ENCODE measurements at places on chromosomes 2 and 18.

DNA sequence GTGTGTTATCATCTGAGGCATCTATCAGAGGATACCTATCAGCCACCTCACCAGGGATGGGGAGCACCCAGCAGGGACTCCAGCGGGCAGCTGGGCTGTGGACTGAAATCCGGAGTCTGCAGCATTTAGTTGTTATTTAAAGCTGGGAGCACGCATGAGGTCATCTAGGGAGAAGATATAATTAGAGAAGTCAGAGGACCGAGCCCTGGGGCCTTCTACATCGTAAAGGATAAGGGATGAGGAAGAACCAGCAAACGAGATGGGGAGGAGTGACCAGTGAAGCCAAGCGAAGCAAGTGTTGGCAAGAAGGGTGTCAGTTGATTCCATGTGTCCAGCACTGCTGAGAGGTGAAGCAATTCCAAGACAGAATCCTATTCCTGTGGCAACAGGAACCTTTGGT, 70.3 kb downstream of the STEAP3 start:
- no peak for DNase-seq

GRCh38 chr2:24011250-24012104, 1.6 kb downstream of the MFSD2B start:
- no peak for DNase-seq

GRCh38 chr2:199862788-199863187, 11.8 kb upstream of the FTCDNL1 start:
- DNase-seq: no peak

DNA sequence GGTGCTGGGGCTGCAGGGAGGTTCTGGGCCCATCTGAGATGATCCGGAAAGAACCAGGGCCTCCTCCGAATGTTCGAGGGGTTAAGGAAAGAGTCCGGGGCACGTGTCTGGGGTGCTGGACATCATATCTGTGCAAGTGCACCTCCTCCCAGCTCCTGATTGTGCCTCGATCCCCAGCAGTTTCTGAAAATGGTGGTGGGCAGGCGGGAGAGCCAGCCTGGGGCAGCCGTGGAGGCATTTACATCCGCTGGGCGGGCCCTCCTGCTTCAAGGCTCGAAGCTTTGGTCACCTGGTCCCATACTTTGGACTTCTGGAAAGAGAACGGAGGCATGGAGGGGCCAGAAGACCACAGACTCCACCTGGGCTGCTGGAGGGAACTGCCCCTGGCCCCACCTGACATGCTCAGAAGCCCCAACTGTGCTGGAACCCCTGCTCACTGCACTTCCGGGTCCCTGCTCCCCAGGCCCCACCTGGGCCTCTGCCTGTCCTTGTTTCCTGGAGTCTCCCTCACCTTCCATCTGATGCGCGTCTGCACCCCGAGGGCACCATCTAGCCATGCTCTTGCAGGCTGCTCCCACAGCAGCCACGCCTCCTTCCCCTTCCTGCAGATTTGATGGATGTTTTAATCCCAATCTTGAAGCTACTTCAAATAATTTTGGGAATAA, 119.2 kb upstream of the HDAC4 start:
- no peak for DNase-seq

DNA sequence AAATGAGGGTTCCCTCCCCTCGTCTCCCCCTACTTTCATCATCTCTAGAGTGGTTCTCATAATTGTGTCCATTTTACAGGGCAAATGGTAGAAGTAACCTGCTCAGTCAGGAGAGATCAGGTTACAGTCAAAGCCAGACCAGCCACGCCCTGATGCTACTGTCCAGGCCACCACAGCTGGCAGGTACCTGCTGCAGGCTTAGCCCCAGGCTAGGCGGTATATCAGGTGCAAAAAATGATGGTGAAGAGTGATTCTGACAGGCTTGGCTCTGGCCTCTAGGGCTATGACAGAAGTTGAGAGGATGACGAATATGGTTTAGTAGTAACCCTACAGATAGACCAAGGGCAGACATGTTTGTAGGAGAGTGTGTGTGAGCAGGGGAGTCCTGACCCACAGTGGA, 67.1 kb downstream of the HAUS1 start:
- no peak for DNase-seq

DNA sequence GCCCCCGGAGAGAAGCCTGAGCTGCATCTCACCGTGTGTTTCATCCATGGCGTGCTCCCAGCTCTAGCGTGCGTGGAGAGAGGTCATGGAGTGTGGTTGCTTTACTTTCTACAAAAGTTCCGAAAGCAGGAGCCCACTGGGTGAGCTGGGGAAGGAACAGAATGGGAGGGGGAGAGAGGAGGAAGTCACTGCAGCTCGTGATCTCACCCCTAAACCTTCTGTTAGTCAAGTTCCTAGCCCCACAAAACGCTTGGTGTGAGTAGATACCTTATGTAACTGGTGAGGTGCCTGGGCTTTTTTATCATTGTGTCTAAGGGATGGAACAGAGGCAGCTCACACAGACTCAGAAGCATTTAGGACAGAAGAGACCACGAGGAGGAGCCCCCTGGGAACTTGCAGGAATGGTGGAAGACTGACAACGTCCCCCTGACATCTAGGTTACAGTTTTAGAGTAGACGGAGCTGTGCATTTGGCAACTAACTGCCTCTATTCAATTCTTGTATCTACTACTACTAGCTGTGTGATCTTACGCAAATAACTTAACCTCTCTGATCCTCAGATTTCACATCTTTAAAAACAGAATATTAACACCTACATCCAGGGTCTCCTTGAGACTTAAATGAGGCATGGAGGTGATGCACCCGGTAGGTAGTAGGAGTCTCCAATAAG, 123.3 kb downstream of the ARL4C start:
- no peak for DNase-seq

GRCh38 chr2:58067001-58067400, 20.4 kb downstream of the VRK2 start:
- DNase-seq: no peak

- DNase-seq: no peak
Measured at GRCh38 chr2:68236103-68236734, 16.1 kb downstream of the PPP3R1 start.

DNA sequence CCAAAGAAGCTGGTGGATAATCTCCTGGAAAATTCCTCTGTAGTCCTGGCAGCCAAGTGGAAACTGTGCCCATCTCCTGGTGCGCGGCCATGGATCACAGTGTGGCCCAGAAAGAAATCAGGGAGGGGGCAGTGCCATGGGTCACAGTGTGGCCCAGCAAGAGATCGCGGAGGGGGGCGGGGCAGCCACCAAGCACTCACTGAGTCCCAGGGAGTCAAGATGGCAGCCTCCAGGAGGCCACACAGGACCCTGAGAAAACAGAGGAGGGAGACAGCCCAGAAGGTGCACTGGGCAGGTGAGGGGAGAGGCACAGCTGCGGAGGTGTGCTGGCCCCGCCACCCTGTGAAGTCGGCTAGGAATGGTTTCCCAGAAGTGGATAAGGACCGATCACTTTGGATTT, 8.1 kb upstream of the ATP6V1B1 start:
- DNase-seq: no peak

DNA sequence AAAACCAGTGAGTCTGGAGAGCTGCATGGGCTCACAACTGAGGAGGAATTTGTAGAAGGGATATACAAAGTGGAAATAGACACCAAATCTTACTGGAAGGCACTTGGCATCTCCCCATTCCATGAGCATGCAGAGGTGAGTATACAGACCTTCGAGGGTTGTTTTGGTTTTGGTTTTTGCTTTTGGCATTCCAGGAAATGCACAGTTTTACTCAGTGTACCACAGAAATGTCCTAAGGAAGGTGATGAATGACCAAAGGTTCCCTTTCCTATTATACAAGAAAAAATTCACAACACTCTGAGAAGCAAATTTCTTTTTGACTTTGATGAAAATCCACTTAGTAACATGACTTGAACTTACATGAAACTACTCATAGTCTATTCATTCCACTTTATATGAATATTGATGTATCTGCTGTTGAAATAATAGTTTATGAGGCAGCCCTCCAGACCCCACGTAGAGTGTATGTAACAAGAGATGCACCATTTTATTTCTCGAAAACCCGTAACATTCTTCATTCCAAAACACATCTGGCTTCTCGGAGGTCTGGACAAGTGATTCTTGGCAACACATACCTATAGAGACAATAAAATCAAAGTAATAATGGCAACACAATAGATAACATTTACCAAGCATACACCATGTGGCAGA, 3.6 kb downstream of the TTR start:
- no peak for DNase-seq

DNA sequence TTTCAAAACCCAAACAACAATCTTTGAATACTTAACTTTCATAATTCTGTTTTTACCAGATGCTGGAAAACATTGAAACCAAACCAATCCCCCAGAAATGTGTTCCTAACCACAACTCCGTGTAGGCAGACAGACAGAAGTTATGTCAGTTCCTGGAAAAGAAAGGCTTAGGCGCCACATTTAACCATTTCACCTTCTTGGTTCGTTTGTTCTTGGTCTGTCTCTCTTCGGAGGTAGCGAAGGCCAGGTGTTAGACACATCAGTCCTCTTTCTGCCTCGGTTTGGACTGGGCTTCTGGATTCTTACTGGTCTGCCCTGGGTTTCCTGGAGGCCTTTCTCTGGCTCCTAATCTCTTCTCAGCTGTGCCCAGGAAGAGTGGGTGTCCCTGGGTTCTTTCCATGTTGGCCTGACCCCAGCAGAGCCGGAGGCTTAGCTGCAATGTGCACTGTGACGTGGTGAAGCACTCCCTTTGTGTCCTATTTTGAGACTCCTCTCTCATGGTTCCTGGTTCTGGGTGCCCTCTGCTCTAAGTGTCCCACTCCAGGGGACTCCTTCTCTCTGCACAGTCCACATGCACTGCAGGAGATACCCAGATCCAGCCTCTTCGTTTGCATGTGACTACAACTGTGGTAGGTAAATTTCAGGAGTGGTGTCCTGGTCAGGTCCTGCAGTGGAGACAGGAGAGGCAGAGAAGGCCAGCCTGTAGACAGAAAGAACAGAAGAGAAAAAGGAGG, 23.1 kb upstream of the RAB31 start:
- no peak for DNase-seq

DNA sequence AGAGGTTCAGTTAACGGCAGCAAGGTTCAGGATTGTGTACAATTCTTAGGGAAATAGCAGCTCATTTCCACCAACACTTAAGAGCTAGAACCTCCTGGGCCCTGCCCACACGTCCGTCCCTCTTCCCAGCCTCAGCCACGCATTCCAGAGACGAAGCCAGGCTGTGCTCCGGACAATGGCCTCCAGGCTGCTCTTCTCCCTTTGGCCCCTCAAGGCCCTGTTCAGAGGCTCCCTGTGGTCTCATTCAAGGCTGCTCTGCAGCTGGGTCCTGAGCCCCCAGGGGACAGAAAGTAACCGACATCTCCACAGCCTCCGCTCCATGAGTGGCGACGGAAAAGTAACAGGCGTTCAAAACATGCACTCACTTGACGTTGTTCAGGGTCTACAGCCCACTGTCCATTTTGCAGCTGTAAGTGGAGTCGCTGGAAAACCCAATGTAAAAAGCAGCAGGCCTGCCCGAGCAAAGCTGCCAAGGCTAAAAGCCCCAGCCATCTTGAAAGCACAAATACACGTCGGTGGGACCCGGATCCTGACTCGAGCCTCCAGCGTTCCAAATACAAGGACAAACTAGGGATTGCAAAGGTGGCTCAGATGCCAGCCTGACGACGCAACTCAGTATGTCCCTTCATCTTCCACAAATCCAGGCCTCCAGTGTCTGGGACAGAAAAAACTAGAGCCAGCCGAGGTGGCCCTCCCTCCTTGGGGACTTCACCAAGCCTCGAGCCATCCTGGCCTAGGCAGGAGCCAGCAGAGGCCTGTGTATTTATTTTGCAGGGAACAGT, 76.9 kb downstream of the NDUFA10 start:
- no peak for DNase-seq

- no peak for DNase-seq
Measured at GRCh38 chr18:63783394-63783793, 8.2 kb downstream of the SERPINB7 start.

- no peak for DNase-seq
Measured at GRCh38 chr2:8684878-8685696, 3.2 kb downstream of the ID2 start.

GRCh38 chr2:40844353-40845277, 392.7 kb upstream of the SLC8A1 start:
- DNase-seq: no peak

- no peak for DNase-seq
Measured at GRCh38 chr2:108621687-108622681, 87.7 kb downstream of the LIMS1 start.

GRCh38 chr2:224211791-224212190, 172.7 kb upstream of the SERPINE2 start:
- no peak for DNase-seq

DNA sequence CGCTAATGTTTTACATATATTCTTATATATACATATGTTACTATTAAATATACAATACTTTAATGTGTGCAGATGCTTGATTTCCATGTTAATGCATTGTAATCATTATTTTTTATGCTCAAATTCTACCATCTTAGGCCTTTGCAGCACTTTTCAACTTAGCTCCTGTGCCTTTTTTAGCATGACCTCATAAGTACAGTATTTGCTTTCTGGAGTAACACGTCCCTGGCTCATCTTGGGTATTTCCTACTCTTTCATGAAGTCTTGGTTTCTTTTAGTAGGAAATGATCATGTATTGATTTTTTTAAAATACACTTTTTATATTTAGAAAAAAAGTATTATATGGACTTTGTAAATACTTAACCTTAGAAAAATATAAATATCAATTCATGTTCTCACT, 36.5 kb downstream of the CAB39 start:
- DNase-seq: no peak

GRCh38 chr2:46045888-46046287, 251.3 kb upstream of the EPAS1 start:
- DNase-seq: no peak

DNA sequence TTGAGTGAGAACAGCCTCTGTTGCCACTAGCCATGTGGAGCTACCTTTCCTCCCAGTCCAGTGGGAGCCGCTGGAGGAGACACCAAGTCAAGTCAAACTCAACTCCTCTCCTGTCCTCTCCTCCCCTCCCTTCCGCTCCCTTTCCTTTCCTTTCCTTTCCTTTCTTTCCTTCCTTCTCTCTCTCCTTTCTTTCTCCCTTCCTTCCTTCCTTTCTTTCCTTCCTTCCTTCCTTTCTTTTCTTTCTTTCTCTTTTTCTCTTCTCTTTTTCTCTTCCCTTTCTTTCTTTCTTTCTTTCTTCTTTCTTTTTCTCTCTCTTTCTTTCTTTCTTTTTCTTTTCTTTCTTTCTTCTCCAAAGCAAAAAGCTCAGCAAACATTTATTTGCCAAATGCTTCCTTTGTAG, 44.5 kb downstream of the THNSL2 start:
- no peak for DNase-seq

GRCh38 chr2:78592491-78592890, 433.0 kb upstream of the REG3G start:
- DNase-seq: no peak

DNA sequence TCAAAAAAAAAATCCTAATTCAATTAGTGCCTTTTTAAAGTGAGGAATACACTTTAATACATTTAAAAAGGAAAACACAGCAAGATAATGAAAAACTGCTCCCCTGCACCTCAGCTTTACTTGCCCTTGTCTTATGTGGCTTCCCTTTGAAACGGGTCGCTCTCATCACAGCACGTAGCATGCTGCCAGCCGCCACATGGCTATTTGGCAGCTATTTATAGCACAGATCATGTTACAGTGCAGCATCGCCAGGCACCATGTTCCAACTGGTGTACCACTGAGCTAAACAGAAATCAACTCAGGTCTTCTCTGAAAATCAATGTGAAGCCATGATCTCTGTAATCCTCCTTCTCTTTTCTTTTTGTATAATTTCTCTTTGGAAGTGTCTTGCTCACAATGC, 65.1 kb downstream of the TMEM182 start:
- no peak for DNase-seq
